Kidney (tissue), 22 donors: ENCODE measurements at places on chromosomes 7 and 10. TPM values are rescaled to one million over a fixed set of nuclear protein-coding genes. Genes with fewer than 3 reads are reported as not detected.
A peak's percentile ranks its signal among the peaks of the same experiment; 100 is the strongest.

LAMB4 gene
- polyA plus RNA-seq = 5.4 TPM

LLCFC1 gene
- not detected for polyA plus RNA-seq

MAP3K8 gene
- 6.7 TPM for polyA plus RNA-seq

HOXA5 gene
- 19.4 TPM for polyA plus RNA-seq

TACC2 gene
- polyA plus RNA-seq = 36.4 TPM

ITIH5 gene
- polyA plus RNA-seq = 23.3 TPM

HECW1 gene
- polyA plus RNA-seq = 7.5 TPM

PIP gene
- polyA plus RNA-seq = not detected

GPER1 gene
- 4.8 TPM for polyA plus RNA-seq

INMT gene
- 34.5 TPM for polyA plus RNA-seq

HYAL4 gene
- polyA plus RNA-seq = 0.24 TPM

C10orf143 gene
- polyA plus RNA-seq = 9.2 TPM

GRCh38 chr10:2117641-2118040 is 380.3 kb upstream of the ADARB2 start:
- no peaks in the 10 kb centered on the region for H3K27me3 ChIP-seq
- H3K4me3 ChIP-seq = no peak overlapping the region
- no peak overlapping the region for H3K27ac ChIP-seq
- H3K4me1 ChIP-seq = no peaks in the 10 kb centered on the region

GRCh38 chr7:24024276-24025068 is 259.5 kb upstream of the NPY start:
- H3K27ac ChIP-seq = no peak overlapping the region
- H3K4me3 ChIP-seq = no peak overlapping the region
- no peaks in the 10 kb centered on the region for H3K27me3 ChIP-seq
- no peaks in the 10 kb centered on the region for H3K36me3 ChIP-seq
- no peaks in the 10 kb centered on the region for H3K4me1 ChIP-seq

GRCh38 chr7:140062528-140063299 is at the start of gene PARP12:
Gene PARP12, minus strand, starts transcription at chr7:140062951. Its CDS starts 104 bp downstream, at chr7:140062847.
- no peaks in the 10 kb centered on the region for H3K36me3 ChIP-seq
- peak within 1 kb of the TSS; percentile 56 for H3K4me3 ChIP-seq
- H3K27ac ChIP-seq = peak within 1 kb of the TSS; percentile 82
- DNase-seq = peak; percentile 84
- H3K4me1 ChIP-seq = no peaks in the 10 kb centered on the region
- no peaks in the 10 kb centered on the region for H3K27me3 ChIP-seq

DNA sequence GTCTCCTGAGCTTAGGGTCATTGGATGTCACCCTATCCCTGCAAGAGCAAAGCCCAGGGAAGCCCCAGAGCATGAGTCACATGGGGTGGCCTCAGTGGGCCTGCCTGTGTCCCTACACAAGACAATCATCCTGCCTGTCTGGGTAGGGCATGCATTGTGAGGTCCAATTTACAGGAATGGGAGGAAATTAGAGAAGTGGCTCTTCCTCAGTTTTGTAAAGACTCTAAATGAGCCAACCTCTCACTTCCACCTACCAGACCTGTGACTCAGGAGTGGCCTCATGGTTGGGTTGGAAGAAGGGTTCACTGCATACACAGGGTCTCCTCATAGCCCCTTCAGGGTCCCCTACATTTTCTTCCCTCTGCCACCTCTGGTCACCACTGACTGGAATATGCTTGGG is 43.6 kb upstream of the SMNDC1 start:
- no peaks in the 10 kb centered on the region for H3K27me3 ChIP-seq
- no peak for DNase-seq
- no peaks in the 10 kb centered on the region for H3K36me3 ChIP-seq
- no peak overlapping the region for H3K4me3 ChIP-seq
- no peak overlapping the region for H3K27ac ChIP-seq
- no peaks in the 10 kb centered on the region for H3K4me1 ChIP-seq

DNA sequence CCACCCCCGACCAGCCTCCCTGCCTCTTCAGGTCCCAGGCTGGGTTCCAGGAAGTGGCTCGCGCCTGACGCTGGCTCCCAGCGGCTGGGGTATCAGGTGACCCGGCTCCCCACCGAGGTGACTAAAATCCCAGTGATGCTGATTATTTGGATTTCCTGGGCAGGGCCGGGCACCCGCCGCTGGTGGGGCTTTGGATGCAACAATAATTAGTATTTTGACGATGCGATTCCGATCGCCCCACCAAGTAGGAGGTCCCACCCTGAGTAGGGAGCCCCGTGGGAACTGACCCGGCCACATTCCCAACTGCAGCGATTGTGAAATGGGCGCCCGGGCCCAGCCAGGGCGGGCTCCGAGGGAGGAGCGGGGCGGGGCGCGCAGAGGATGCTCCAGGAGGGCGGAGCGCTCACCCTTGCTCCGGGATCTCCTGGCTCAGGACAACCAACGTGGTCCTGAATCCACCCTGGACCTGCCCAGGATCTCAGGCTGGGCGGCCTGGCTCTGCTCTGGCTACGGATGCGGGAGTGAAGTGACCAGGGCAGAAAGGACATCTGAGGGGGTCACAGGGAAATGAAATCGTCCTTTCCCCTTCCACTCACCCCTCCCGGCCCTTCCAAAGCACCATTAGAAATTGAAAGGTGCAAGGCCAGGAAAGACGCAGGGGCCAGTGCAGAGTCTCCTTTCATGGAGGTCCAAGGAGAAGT is 32.6 kb downstream of the DUSP5 start:
- H3K27me3 ChIP-seq = no peaks in the 10 kb centered on the region
- peak; percentile 54 for DNase-seq
- H3K4me1 ChIP-seq = no peaks in the 10 kb centered on the region
- no peak overlapping the region for H3K27ac ChIP-seq
- H3K36me3 ChIP-seq = no peaks in the 10 kb centered on the region

- H3K27me3 ChIP-seq = no peaks in the 10 kb centered on the region
- no peak overlapping the region for H3K27ac ChIP-seq
- peaks cover 5% of the 10 kb centered on the region for H3K4me1 ChIP-seq
- no peak for DNase-seq
- H3K4me3 ChIP-seq = no peak overlapping the region
Measured at GRCh38 chr10:11901833-11902475, 78.8 kb downstream of the PROSER2 start.

DNA sequence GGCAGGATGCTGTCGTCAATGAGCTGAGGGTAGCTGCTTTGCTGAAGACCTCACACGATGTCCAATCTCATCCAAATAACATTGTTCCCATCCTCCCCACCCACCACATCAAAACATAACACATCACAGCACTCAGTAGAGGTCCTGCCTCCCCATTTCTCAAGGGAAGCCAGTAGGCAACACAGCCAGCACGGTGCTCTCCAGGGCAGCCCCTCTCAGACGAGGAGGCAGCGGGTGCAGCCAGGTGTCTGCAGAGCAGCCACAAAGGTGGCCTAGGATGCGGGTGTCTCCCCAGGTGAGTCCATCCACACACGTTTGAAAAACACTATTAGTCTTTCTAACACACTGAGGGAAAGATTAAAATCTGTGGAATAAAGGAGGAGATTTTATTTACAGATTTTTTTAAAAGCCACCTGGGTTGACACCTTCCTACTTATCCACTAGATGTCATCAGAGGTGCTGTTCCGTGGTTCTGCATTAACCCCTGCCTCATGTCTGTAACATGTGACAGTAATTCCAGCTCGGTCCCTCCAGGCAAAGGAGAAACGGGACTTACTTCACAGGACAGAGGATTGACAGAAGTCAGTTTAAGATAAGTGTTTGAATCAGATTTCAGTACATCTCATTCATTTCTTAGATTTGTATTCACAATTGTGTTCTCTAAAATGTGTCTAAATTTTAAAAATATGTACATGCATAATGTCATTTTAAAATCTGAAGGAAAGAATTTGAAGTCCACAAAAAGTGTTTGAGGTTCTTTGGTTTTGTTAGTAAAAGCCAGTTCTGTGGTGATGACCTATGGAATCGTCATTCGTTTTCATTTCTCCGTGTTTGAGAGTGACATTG is 68.0 kb downstream of the LANCL2 start:
- H3K36me3 ChIP-seq = no peaks in the 10 kb centered on the region
- H3K4me1 ChIP-seq = no peaks in the 10 kb centered on the region
- H3K4me3 ChIP-seq = no peak overlapping the region
- H3K27ac ChIP-seq = no peak overlapping the region

GRCh38 chr7:116086547-116087045 is 56.0 kb upstream of the TFEC start:
- H3K27me3 ChIP-seq = no peaks in the 10 kb centered on the region
- H3K27ac ChIP-seq = no peak overlapping the region

DNA sequence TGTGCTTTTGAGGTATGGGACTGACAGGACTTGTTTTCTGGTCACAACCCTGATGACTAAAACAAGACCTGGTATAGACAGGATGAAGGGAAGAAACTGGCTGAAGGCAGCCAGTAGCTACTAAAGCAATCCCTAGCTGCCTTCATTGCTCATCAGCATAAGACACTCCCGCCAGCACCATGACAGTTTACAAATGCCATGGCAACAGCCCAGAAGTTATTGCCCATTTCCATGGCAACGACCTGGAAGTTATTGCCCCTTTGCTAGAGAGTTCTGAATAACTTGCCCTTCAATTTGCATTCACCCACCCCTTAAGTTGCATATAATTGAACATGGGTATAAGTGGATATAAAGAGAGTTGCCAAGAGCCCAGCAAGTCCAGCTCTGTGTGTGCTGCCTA is 169.6 kb upstream of the FAM171A1 start:
- H3K27ac ChIP-seq = no peak overlapping the region
- no peak overlapping the region for H3K4me3 ChIP-seq
- no peak for DNase-seq
- H3K4me1 ChIP-seq = no peaks in the 10 kb centered on the region
- H3K27me3 ChIP-seq = no peaks in the 10 kb centered on the region
- no peaks in the 10 kb centered on the region for H3K36me3 ChIP-seq

- no peak overlapping the region for H3K4me3 ChIP-seq
- no peaks in the 10 kb centered on the region for H3K27me3 ChIP-seq
- no peak overlapping the region for H3K27ac ChIP-seq
- no peaks in the 10 kb centered on the region for H3K4me1 ChIP-seq
- DNase-seq = peak; percentile 37
Measured at GRCh38 chr10:14382022-14382421, 51.3 kb upstream of the FRMD4A start.

- peak; percentile 87 for DNase-seq
- no peaks in the 10 kb centered on the region for H3K4me1 ChIP-seq
- no peaks in the 10 kb centered on the region for H3K27me3 ChIP-seq
- no peak overlapping the region for H3K27ac ChIP-seq
- no peak overlapping the region for H3K4me3 ChIP-seq
- no peaks in the 10 kb centered on the region for H3K36me3 ChIP-seq
Measured at GRCh38 chr10:104824380-104825006, 183.4 kb downstream of the SORCS3 start.

- no peaks in the 10 kb centered on the region for H3K36me3 ChIP-seq
- no peak for DNase-seq
- H3K27ac ChIP-seq = no peak overlapping the region
- H3K4me3 ChIP-seq = no peak overlapping the region
- H3K4me1 ChIP-seq = no peaks in the 10 kb centered on the region
Measured at GRCh38 chr10:126609566-126609965, 60.9 kb downstream of the C10orf90 start.

GRCh38 chr7:26648554-26648953 is 215.8 kb downstream of the SKAP2 start:
- no peak overlapping the region for H3K4me3 ChIP-seq

- no peaks in the 10 kb centered on the region for H3K27me3 ChIP-seq
- no peak for DNase-seq
- H3K4me3 ChIP-seq = no peak overlapping the region
- peaks cover 6% of the 10 kb centered on the region for H3K4me1 ChIP-seq
Measured at GRCh38 chr10:24726626-24727025, 2.9 kb upstream of the ARHGAP21 start.

DNA sequence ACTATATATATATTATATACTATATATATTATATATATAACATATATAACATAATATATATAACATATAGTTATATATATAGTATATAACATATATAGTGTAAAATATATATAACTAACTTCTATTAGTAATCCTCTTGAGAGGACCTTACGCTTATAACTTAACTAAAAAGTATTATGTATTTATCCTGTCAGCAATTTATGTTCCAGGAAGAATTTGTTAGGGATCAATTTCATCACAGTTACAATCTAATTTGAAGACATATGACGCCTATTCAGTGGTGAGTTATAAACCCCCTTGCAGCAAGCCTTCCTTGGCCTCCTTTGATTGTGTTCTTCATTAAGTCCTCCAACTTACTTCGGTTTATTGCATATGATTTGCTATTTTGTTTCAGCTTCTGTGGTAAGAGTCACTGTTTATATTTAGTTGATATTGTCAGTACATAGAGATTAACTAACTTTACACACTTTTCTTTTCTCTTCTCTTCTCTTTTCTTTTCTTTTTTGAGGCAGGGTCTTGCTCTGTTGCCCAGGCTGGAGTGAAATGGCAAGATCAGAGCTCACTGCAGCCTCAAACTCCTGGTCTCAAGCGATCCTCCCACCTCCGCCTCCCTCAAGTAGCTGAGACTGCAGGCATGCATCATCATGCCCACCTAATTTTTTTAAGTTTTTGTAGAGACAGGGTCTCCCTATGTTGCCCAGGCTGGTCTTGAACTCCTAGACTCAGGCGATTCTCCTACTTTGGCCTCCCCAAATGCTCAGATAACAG is 59.7 kb downstream of the ANKRD61 start:
- no peaks in the 10 kb centered on the region for H3K27me3 ChIP-seq
- no peak overlapping the region for H3K27ac ChIP-seq
- H3K36me3 ChIP-seq = no peaks in the 10 kb centered on the region
- no peak overlapping the region for H3K4me3 ChIP-seq
- no peaks in the 10 kb centered on the region for H3K4me1 ChIP-seq
- no peak for DNase-seq

GRCh38 chr7:143980746-143981510 is 19.2 kb upstream of the OR6B1 start:
- no peak overlapping the region for H3K4me3 ChIP-seq
- no peaks in the 10 kb centered on the region for H3K36me3 ChIP-seq
- no peak for DNase-seq
- no peak overlapping the region for H3K27ac ChIP-seq

DNA sequence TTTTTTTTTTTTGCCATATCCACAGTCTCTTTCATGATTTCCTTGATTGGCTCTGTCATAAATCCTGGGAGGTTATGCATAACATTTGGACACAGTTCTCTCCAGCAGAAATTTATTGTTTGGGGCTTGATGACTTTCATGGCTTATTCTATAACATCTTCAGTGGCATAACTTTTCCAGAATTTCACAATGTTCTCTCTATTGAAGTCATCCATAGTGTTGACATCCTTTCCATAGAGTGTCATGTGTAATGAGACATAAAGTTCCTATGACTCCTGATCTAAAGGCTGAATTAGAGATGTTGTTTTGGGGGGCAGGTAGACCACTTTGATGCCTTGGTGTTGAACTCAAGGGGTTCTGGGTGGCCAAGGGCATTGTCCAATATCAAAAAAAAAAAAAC is 36.7 kb upstream of the STK17A start:
- no peak overlapping the region for H3K27ac ChIP-seq
- H3K4me3 ChIP-seq = no peak overlapping the region
- H3K4me1 ChIP-seq = no peaks in the 10 kb centered on the region
- no peaks in the 10 kb centered on the region for H3K27me3 ChIP-seq
- no peaks in the 10 kb centered on the region for H3K36me3 ChIP-seq

- H3K4me3 ChIP-seq = no peak overlapping the region
- H3K27me3 ChIP-seq = no peaks in the 10 kb centered on the region
- no peak for DNase-seq
- no peaks in the 10 kb centered on the region for H3K4me1 ChIP-seq
- no peaks in the 10 kb centered on the region for H3K36me3 ChIP-seq
Measured at GRCh38 chr10:70584366-70584765, 18.2 kb downstream of the PRF1 start.
